LoVo (cell line): ENCODE measurements at places on chromosomes 2 and 18.
A peak's percentile ranks its signal among the peaks of the same experiment; 100 is the strongest.

DNA sequence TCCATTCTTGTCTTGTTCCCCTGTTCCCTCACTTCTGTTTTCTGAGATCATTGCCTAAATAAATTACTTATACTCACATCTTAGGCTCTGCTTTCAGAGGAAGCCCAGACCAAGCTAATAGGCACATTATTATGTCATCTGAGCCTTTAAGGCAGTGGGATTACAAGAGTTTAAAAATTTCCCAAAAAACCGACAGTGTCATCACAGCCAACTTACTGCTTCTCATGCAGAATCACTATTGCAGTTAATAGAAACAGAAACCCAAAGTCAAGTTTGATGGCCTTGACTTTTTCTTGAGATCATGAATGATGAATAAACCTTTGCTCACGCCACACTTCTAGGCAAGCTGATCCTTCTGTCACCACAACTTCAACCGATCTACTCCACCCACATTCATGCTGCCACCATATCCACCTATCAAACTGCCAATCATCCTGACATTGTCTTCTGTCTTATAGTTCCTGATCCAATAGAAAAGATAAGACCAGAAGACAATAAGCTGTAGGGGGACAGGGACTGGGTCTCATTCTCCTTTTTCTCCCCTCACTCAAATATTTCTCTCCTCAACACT is 142.7 kb upstream of the CREB1 start:
- DNase-seq = no peak

- peak; percentile 19 for DNase-seq
These were observed 233.8 kb upstream of the SPRED2 start for GRCh38 chr2:65666156-65666725.

DNA sequence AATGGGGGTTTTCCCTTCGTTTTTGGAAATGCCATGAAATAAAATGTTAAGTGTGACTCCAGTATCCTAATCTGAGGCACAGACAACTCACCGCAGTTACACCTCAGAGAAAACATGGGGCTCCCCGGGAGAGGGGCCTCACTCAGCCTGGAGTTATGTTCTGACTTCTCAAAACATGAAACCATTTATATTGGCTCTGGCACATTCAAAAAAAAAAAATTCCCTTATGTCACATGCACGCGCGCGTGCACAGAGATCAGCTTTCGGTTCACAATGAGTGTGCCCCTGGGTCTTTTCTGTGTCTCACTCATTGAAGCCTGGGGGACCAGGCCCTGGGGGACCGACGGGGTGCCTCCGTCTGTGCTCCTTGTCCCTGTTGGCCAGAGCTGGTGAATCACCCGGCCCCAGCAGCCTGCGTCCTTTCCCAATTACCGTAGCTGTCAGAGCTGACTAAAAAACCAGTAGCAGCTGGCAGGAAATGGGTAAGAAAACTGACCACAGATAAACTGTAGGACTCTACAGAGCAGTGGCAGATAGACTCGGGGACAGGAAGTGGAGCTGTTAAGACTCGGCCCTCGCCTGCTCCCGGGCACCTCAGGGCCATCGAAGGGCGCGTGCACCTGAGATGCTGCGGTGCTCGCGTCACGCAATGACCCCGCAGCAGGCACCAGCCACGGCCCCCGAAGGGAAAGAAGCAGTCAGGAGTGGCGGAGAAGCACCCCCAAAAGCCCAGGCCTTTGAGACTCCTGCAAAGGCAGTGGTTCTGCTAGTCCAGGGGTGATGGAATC is 138.3 kb upstream of the ID2 start:
- no peak for DNase-seq

DNA sequence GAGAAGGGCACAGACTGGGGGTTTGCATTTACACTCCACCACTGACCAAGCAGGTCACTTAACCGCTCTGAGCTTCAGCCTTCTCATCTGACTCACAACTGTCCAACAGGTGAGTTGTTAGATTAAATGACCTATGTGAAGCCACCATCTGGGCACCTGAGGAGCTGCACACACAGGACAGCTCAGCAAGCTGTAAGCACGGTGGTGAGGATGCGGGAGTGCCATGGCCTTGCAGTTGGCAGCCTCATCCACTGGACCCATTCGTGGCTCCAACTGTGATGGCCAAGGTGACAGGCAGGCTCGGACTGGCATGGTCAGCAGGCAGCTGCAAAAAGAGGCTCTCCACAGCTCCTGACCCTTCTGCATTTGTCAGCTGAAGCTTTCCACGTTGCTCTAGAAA is 23.3 kb upstream of the AMMECR1L start:
- no peak for DNase-seq

GRCh38 chr2:213834331-213834730 is 550.1 kb downstream of the SPAG16 start:
- no peak for DNase-seq

- no peak for DNase-seq
These were observed 96.6 kb upstream of the CXCR4 start for GRCh38 chr2:136214307-136215200.

DNA sequence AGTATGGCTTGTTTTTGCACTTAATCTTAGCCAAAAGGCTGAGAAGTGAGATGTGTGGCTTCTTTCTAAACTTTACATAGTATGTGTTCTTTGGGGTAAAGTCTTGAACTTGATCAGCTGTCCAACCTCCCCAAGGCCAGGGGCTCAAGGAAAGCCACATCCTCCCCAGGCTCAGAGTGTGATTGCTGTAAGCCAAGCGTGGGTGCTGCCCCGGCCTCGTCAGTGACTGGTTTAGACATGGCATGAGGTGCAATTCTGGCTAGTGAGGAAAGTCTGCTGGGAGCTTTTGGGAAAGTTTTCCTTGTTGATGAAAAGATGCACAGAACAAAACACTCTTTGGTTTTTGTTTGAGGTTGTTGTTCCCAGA is 40.2 kb downstream of the TMEM177 start:
- DNase-seq = no peak

GRCh38 chr2:179049546-179050311 is at the start of gene CCDC141:
Gene CCDC141, minus strand, starts transcription at chr2:179050137. Its CDS starts 196 bp downstream, at chr2:179049941.
- DNase-seq = no peak

DNA sequence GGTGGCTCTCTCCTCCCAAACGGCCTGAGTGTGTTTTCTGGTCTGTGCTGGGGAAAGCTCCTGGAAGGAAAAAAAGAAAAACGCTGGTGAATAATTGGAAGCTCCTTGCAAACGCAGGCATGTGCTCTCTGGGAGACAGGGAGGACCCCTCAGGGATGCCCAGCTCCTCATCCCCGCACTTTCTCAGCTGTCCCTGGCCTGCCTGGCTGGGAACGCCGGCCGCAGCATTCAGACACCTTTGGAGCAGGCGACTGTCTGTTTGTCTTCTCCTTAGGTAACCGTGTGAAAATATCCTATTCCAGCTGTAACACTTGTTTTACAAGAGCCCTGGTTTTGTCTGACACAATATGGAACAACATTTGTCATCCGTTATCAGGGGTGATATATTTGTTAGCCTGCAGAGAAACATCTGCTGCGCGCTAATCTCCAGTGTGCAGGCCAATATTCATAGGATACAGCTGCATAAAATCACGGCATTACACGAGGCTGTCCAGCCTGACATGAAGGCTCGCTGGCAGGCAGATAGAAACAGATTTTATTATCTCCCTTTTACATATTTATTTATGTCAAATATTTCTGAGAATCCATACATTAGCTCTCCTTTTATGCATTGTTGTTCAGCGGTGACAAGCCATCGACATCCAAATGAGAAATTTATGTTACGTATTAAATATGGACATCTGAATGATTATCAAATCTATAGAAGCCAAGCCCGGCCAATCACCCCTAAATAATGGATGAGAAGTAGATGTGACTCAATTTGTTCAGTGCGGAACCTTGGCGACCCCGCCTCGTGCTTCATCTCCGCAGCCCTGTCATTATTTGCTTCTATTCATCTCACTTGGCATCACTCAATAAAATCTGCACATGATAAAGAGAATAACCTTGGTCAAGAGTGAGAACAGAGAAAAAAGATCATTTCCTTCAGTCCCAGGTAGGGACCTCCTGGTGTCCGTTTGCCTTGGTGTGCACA is 675.1 kb upstream of the SALL3 start:
- no peak for DNase-seq

DNA sequence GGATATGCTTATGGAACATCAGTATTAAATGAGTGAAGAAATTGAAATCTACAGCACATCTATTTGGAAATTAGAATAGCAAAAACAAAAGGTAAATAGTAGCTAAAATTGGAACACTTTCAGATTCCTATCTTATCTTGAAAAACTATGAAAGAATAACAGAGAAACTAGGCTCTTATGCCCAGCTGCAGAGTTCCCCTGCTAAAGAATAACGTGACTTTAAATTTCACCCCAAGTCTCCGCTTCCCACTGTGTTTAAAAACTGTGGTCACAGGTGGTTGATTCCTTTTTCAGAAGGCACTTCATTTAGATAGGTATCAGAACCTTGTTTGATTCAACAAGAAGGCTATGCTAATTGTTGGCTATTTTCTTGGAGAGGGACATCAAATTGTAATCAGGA is 30.1 kb downstream of the ARHGAP28 start:
- no peak for DNase-seq

- DNase-seq = no peak
These were observed 50.5 kb downstream of the RAB27B start for GRCh38 chr18:54878659-54879358.
